ENCODE measurements at places on chromosomes 1 and 21.
A peak's percentile ranks its signal among the peaks of the same experiment; 100 is the strongest.

DNA sequence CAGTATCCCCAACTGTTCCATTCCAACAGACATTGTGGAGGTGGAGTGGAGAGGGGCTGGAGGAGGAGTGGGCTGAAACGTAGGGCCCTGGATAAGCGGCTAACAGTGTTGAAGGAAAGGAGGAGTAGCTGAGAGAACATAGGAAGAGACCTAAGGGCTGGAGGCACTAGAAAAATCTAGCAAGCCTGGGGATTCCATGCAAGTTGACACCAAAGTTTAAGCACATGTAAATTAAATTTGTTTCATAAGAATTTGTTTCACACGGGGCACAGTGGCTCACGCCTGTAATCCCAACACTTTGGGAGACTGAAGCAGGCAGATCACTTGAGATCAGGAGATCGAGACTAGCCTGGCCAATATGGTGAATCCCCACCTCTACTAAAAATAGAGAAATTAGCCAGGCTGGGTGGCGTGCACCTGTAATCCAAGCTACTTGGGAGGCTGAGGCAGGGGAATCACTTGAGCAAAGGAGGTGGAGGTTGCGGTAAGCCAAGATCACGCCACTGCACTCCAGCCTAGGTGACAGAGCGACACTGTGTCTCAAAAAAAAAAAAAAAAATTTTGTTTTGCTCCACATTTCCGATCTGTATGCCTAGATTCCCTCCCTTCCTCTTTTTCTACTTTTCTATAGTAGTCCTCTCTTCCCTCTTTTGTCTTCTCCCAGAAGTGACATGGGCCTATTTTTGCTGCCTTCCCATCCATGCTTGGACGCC lies 530 bp upstream of the CD244 start:
- no peak for DNase-seq

DNA sequence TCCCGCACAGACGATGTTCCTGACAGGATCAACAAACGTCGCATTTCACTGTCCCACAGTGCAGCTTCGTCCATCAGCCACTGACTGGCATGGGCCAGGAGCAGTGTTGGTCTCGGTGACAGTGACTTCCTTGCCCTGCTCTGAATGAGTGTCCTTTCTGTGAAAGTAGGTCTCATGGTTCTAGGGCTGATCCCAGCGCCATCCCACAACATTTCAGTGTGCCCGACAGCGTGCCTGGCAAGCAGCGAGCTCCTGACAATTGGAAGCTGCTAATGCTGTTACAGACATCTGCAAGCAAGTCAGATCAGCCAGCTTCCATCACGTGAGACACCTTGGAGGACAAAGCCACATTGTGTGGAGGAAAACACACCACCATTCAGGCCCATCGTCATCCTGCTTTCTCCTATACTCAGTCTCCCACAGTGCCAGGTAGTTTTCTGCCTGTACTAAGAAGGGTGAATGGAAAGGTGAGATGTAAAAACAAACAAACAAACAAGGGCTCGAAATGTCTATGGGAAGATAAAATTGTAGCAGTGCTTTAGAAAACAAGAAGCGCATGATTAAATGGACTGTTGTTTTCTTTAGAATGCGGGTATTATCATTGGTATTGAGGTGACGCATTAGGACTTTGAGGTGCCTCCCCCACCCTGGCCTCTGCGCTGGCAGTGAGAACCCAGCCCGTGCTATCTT lies 21.9 kb downstream of the ERRFI1 start:
- no peak for DNase-seq

DNA sequence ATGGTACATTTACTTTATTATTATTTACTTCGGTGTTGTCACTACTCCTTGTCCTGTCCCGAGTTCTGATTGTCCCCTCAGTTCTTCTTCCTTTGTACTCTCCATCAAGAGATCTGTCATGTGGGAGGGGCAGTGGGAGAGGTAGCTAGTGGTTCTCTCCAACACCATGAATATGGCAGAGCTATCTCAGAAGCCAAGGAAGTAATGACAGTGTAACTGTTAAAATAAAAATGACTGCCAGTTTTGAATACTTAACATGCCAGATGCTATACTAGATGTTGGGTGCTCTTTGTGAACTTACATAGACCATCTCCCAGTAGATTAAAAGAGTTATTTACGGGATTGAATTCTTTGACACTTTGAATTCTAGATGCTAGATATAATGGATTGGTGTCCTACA lies 28.6 kb downstream of the IVNS1ABP start:
- DNase-seq, result no peak

- no peak for DNase-seq
These were observed 1206.0 kb upstream of the TMPRSS15 start for GRCh38 chr21:19609611-19610010.

DNA sequence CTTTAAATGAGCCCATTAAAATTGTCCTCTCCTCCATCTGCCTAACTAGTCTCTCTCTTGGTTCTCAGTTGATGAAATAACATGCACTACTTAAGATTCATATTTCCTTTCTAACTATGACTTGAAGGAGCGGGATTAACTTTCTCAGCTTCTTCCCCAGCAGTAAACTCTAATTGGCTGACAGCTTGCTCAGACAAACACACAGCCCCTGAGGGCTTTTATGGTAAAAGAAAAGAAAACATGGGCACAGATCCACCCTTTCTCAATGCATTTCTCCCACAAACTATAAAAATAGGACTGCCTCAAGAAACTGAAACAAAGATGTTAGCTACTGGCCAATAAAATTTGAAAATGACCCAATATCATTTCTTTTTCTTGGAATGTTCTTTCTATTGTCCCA lies 703.1 kb downstream of the ADGRL2 start:
- no peak for DNase-seq

DNA sequence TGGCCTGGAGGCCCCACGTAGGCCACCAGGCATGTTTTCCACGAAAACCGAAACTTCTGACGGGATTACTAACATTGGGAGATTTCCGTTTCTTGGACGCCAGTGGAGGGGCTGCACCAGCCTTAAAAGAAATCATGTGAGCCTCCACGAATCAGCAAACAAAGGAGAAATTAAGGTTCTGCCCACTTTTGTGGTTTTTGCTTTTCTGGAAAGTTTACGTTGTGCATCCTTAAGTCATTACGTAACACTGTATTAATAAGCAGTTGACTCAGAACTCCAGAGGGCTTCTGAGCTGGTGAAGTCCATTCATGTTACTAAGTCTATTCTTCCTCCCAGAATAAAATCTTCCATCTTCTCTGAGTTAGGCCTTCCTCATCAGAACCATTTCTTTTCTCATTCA lies 168.5 kb downstream of the PSMG1 start:
- DNase-seq, result peak; percentile 47

DNA sequence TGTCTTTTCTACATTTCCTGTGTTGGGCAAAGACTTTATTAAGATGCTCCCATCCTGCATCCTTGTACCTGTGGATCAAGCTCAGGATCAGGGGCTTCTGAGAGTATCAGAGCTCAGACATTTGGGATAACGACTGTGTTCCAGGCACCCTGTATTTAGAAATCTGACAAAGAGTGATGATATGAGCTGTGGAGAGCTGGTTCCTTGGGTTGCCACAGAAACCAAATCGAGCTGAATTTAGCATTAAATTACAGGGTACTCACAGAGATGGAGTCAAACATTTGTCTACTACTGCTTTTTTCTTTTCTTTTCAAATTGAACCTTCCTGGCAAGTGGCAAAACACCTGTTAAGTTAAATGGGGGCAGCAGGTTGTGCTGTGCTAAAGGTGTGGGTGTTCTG lies 110.6 kb downstream of the XCL2 start:
- DNase-seq, result no peak

- peak; percentile 28 for DNase-seq
These were observed 25.6 kb upstream of the IER5 start for GRCh38 chr1:181062836-181063428.

GRCh38 chr1:85125891-85126290 lies 74.9 kb downstream of the SYDE2 start:
- DNase-seq, result no peak

GRCh38 chr1:38690790-38691449 lies 168.7 kb downstream of the RRAGC start:
- no peak for DNase-seq

- DNase-seq, result no peak
These were observed 87.8 kb upstream of the S1PR1 start for GRCh38 chr1:101148980-101149379.

DNA sequence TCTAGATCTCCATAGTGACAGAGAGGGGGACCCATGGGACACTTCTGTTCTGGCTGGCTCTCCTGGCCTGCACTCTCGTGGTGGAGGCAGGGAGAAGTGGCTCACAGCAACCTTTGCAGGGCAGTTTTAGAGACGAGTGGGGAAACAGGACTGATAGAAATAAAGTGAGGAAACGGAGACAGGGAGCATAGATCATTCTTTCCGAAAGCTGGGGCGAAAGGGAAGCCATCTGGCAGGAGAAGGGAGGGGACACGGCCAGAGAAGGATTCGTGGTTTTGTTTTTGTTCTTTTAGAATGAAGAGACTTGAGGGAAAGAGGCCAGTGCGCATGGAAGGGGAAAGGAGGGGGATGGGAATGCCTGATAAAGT lies 3.5 kb downstream of the TIE1 start:
- no peak for DNase-seq

DNA sequence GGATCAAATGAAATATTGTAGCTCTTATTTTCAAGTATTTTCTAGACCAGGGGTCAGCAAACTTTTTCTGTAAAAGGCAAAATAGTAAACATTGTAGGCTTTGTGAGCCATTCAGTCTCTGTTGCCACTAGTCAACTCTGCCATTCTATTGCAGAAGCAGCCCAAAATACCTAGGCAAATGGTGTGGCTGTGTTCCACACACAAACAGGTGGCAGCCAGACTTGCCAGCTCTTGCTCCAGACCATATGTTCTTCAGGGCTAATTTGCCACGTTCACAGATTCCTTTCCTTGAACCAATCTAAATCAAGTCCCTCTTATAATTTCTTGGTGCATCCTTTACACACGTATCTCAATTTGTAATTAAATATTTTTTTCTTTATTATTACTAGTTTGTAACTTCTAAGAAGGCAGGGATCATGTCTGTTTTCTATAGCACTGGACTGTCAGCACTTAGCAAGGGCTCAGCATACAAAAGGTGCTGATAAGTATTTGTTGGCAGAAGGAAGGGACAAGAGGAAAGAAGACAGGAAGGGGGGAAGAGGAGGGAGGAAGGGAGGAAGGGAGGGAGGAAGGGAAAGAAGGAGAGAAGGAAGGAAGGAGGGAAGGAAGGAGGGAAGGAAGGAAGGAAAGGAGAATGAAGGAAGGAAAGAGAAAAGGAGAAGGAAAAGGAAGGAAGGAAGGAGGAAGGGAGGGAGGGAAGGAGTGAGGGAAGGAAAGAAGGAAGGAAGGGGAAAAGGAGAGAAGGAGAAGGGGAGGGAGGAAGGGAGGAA lies 106.5 kb upstream of the EDEM3 start:
- no peak for DNase-seq

DNA sequence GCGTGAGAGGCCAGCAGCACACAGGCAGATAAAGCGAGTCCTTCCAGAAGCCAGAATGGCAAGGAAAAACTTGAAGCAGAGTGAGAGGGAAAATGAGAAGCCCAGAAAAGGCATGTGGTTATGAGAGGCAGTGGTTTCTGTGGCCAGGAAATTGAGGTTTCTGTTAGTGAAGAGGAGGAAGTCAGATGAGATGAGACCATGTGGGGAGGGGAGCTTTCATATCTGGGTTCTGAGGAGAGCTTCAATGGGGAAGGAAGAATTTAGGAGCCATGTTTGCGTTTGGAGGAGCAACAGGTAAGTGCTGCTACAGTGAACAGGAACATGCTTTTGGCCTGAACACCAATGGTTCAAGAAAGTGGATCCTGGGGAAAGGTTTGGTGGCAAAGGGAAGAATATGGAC lies 6.1 kb upstream of the CD1A start:
- DNase-seq, result peak; percentile 37
